NCI-H1436 treated with DMSO at 0.1 percent for 48 hours (cell line): ENCODE measurements at places on chromosomes 5 and 9.

- no peak for DNase-seq
Observed at GRCh38 chr9:96015876-96016686, 140.6 kb downstream of the ERCC6L2 start.

DNA sequence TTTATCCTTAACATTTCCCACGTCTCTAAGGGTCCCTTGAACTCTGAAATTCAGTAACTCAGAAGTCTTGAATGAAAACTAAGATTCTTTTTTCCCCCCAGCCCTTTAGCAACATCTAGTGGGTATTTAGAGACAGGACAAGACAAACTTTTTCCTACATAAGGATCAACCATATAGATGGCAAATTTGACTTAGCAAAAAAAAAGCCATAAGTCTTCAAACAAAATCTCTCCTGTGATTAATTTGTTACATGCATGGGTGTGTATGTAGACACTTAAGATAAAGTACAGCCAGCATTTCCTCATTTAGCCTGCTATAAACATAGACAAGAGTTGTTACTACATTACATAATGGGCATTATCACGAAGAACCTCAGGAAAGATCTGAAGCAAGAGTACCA, 29.1 kb upstream of the ANKRD31 start:
- DNase-seq, result no peak

- no peak for DNase-seq
Observed at GRCh38 chr5:157187046-157187754, 6.6 kb downstream of the ITK start.

DNA sequence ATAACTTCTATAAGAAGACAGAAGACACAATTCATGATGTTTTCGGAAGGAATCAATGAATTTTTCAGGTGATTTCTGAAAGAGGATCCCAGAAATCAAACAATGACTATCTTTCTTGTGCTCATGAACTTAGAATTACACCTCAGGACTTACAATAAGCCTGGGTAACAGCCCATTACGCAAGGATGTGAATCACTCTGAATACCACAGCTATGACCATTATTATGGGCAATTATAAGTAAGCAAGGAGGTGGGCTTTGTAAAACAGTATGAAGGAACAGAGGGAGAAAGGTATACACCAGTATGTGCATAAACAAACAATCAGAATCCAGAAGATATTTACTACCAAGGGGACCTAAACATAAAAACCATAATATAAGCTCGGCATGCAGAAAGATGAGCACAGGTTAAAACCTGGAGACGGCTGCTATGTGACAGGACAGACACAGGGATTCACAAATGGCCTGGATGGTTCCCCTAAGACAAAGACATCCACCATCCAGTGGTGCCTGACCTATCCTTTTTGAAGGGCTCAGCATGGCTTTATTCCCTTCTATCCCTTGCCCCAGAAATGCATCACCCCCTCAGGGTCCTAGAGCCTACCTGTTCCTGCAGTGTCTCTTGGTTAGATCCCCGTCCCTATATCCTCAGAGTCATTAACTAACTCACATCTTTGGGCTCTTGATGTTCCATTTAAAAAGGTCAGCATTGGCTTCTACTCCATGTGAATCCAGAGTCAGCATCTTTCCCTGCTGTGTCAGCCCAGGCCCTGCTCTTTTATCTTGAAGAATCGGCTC, 21.8 kb upstream of the PPP2CA start:
- no peak for DNase-seq

DNA sequence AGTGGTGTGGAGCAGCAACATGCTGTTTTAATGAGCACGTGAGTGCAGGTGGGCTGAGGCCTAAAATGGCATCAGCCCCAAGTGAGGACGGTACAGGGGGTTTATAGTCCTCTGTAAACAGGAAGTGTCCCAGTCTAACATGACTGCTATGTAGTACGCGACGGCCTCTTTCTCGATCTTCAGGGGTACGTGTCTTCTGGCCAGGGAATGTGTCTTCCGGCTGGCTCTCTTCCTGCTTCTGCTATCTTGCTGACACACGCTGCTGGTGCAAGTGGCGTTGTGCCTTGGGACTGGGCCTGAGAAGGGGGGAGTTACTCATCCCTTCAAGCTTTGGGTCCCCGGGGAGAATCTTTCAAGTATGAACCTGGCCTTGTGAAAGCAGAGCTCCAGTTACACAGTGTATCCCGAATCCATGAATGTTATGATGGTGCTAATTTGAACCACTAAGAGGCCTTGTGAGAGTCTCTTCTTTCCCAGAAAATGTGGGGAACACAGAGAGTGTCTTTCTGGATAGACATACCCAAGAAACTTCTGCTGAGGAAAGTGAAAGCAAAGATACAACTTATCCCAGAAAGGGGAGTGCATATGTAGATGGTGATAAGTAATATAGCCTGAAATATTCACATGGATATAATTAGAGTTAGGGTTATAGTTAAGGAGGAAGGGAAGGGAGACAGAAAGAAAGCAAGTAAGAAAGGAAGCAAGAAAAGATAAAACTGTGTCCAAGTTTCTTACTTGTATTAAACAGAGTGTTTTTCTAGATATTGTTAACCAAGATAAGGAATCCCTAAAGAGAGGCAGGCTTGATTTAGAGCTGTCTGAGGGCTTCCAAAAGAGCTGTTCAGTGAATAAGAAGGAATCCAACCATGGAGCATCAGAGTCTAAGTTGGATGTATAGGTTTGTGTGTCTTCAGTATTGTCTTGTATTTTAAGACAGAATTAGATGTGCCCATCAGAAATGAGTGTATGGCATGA, 35.5 kb upstream of the ANXA2R start:
- no peak for DNase-seq

GRCh38 chr5:159804121-159804520, 112.2 kb upstream of the ADRA1B start:
- DNase-seq, result no peak

- no peak for DNase-seq
Observed at GRCh38 chr5:131679911-131680310, 44.9 kb upstream of the RAPGEF6 start.

GRCh38 chr5:150559088-150559487, 51.2 kb downstream of the NDST1 start:
- DNase-seq, result no peak

GRCh38 chr9:78958892-78959291, 612.9 kb upstream of the TLE4 start:
- DNase-seq, result no peak

- no peak for DNase-seq
Observed at GRCh38 chr5:123752552-123753179, 240.7 kb downstream of the CSNK1G3 start.

DNA sequence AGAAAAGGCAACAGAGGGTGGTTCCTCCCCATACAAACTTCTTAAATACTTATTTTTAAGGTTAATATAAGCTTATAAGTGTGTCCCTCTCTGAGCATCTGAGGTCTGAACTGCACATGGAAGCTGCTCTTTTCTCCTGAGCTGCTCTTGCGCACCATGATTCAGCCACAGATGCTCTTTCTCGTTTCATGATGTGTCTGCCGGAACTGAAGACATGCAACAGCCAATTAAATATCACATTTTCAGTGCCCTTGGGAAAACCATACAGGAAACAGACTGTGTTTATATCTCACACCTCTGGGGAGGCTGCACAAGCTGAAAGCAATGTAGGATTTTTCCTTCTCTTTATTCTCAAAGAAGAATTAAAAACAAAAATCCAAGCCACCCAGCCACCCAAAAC, 96.8 kb upstream of the NREP start:
- no peak for DNase-seq

DNA sequence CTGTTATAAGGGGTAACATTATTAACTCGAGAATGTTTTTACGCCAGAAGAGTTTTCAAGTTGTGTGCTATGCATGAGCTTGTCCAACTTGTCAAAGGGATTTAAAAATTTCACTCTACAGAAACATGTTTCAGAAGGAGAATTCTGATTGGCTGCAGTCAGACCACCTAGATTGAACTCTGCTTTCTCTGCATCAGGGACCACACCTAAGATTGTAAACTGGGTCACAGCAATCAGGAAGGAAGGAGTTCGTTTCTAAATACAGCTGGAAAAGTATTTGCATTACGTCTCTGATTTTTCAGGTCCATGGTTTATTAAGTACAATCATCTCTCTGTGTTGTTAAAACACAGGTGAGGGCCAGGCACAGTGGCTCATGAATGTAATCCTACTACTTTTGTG, 5.8 kb downstream of the GLRX start:
- DNase-seq, result no peak

GRCh38 chr9:96137671-96138429, 164.1 kb downstream of the HSD17B3 start:
- DNase-seq, result no peak

- DNase-seq, result no peak
Observed at GRCh38 chr5:102932781-102933180, 177.7 kb downstream of the PAM start.

GRCh38 chr9:37271679-37272078, 150.8 kb upstream of the GRHPR start:
- DNase-seq, result no peak

- DNase-seq, result no peak
Observed at GRCh38 chr5:172113036-172113435, 75.0 kb downstream of the STK10 start.

DNA sequence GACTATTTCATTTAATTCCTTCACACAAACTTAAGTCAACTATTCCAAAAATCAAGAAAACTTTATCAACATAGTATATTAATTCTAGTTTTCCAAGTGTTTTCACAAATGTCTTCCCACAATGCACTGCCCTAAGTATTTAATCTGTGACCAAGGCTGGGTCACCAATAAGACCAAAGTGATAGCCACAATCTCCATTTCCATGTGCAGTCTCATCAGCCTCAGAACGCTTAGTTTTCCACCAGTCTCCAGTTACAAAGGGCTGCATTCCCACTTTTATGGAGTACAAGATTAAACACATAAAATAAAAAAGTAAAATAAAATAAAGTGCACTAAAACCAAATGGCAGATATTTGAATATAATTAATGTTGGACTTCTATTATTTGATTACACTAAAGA, 371.6 kb upstream of the CCNH start:
- no peak for DNase-seq

- DNase-seq, result no peak
Observed at GRCh38 chr9:133115604-133116345, 5.3 kb downstream of the RALGDS start.
